Hepatocyte (in vitro differentiated cells): ENCODE measurements at places on chromosomes 7 and 10.

DNA sequence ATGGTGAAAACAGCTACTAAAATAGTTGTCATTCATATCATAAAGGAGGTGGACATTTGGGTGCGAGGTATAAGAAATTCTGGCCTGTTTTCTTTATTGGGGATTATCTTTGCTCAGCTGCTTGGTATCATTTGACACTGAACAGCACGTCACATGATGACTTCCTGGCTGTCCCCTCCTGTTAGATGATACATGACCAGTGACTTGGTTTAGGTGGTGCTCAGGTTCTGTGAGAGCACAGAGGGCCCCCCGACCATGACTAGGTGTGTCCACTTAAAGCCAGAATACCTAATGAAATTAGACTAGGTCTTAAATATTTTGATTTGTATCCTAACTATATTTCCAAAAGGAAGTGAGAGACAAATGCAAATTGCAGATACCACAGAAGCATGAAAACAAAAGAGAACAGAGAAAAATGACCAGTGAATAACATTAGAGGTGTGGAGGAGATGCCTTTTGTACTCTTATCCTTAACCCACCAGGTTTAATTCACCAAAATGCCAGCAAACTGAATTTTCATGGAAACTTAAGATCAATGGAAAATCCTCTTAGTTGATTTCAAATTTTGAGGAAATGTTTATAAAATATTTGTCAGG, 50.6 kb upstream of the GJD4 start:
- no peak for DNase-seq

DNA sequence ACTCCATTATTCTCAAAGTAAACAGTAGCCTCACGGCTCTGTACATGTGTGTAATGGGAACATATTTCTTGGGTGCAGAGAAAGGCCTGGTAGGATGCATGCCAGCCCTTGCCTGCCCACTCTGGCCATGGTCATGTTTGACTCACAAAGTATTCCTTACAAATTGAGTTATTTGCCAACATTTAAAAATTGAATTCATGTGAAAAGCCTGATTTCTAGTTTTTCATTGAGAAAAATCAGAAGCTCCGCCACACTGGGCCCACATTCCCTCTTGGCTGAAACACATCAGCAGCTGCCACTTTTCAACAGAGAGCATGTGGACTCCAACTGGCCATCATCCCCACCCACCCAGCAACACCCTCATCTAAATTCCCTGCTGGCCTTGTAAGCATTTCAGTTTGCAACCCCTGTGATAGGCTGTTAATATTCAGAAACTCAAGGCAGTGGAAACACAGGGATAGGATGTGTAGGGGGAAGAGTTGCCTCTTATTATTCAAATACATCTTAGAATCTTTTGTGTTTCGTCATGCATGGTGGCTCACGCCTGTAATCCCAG, 40.9 kb downstream of the CDH23 start:
- DNase-seq, result no peak

- no peak for DNase-seq
These were observed 33.9 kb downstream of the C10orf105 start for GRCh38 chr10:71685554-71686232.

DNA sequence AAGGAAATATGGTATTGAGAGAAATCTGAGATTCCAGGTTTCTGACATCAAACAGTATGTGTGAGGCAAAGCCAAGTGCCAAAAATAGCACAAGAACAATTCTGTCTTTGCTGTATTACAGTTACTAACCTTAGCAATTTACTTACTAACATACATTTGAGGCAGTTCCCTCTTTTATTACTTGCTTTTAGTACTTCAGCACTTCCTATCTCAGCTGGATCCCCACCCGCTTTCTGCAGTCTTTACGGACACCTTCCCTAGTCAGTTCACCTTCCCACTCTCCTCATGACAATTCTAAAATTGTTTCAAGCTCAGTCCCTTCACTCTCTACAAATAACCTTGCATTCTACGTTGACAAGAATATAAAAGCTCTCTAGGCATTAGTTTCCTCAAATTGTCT, 79.2 kb downstream of the ELAPOR2 start:
- DNase-seq, result no peak

GRCh38 chr10:11096422-11096821, 78.8 kb downstream of the CELF2 start:
- no peak for DNase-seq

- DNase-seq, result no peak
These were observed 1.1 kb upstream of the UMAD1 start for GRCh38 chr7:7639421-7639820.
